ENCODE measurements at places on chromosomes 3 and 15.

DNA sequence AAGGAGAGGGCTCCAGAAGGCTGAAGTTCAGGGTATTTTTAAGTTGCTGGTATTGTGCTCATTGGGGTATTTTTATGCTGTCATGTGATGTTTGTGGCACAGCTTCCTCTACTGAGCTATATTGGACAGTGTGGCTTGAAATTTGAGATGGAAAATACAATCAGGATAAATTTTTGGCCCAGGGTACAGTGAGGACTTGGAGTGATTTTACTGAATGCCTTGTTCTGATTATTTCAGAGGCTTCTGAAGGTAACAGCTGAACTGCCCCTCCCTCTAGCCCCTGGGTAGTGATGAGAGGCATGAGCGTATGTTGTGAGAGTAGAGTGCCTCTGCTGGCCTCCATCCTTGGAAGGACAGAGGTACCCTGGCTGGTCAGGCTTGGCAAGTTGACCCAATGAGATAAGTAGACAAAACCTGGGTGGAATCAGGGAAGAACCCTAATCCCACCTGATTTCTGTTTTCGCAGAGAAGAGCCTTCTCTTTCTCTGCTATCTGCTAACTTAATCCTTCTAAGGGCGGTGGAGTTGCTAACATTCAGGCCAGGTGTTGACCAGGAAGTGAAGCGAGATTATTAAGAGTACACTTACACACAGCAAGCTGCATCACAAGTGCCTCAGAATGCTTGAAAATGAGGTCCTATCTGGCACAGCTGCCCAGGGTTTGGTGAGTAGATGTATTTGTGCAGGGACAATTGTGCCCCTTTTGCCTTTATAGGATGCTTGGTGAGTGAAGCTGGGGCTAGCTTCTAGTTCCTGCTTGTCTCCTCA lies 98.1 kb upstream of the CLSTN2 start:
- no peak for DNase-seq

DNA sequence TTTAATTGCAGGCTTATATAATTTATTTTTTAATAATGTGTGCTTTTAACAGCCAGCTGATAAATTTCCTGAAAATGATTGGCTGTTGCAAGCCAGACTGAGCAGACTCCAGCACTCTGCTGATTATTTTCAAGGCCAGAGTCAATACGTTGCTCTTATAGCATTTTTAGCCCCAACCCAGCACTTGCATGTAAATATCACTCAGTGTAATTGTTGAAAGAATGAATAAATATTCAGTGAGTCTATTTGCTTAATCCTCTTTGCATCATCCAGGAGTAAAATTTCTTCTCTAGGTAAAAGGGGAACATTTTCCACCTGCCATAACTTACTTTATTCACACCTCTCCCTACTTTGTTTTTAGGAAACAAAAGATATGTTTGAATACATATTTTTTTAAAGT lies 2.9 kb downstream of the GABRR3 start:
- no peak for DNase-seq

- no peak for DNase-seq
Measured at GRCh38 chr15:50830477-50831354, 65.2 kb upstream of the SPPL2A start.

DNA sequence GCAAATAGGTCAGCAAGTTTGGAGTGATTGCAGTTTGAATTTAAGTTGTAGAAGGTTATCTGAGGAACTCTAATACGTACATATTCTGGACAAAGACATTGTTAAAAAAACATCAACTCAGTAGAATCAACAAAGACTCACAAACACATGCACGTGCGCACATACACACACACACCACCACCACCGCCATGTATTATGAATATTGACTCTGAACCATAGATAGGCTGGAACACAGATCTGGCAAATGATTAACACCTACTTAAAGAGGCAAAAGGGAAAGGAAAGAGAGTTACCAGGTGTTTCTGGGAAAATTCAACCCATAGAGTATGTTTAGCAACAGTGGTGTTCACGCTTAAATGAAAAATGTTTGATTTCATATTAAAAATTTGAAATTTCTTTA lies 334.2 kb upstream of the ALCAM start:
- DNase-seq = no peak

DNA sequence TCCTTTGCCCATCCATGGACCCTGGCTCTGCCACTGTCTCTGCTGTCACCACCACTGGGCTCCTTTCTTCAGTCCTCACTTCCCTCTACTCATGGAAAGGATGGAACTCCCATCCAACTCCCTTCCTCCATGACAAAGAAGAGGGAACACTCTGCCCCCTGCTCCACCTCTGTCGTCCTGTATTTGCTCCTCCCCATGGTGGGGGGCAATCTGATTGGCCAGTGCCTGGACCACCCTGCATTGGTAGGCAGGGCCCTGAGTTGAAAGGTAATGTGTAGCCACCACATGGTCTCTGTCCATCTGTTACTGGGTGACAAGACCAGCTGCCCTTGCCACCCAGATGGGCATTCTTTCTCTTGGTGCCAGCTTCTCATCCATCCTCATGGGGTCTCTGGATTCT lies 20.7 kb upstream of the HEG1 start:
- DNase-seq = no peak

DNA sequence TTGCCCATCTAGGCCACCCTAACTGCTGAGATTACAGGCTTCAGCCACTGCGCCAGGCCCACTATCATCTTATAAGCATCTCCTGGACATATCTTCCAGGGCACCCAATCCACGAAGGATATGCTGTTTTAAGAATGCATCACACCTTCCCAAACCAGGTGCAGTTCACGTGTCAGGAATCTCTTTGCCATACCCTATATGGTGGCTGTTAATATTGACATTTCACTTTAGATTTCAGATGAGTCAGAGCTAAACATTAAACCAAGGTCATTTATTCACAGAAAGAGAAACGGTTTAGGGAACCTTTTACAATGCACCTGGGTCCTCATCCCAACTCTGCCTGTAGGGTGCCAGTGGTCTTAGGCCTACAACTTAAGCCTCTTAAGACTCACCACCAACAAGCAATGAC lies 85.7 kb downstream of the TBL1XR1 start:
- DNase-seq = no peak

DNA sequence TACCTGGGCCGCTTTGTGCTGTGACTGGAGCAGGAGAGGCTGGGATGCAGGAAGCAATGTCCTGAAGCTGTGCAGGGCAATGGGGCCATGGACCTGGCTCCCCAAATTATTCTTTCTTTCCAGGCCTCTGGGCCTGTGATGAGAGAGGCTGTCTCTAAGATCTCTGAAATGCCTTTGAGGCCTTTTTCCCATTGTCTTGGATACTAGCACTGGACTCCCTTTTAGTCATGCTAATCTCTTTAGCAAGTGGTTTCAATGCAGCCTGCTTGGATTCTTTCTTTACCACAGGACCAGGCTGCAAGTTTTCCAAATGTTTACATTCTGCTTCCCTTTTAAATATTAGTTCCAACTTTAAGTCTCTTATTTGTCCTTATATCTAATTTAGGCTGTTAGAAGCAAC lies 64.8 kb upstream of the SGO1 start:
- DNase-seq = no peak

DNA sequence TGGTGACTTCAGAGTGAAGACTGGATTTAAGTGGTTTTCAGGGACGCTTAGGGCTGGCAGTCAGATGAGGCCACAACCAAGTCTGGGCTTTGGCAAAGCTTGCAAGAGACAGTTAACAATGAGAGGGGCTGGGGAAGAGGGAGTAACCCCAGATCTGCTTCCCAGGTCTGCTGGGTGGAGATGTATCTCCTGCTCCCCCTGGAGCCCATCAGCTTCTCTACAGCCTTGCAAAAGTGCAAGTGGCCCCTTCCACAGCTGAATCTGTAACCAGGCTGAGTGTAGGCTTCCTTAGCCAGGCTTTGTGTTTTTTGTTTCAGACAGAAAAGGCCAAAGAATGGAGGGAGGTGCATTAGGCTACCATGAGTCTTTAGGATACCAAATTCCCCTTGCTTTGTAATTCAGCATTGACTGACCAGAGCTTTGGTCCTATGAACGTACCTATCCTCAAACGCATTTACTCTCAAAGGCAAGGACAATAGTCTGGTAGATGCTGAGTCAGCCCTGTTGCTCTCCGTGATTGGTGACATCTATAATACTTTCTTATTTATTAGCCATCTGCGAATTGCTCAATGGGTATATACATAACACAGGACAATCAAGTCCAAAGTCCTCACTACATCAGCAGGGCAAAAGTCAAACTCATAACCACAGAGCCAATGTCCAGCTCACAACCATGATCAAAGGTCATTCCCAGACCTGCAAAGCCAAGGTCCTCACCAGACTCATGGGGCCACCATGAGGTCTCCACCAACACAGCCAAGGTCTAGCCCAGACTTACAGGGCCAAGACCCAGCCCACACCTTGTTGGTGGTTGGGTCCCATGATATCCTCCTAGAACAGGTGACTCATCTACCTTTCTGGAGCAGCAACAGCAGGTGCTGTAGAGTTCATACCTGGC lies 17.1 kb downstream of the CCDC13 start:
- DNase-seq = peak; percentile 14
